HCT116 (cell line): ENCODE measurements at places on chromosomes 1 and 21. TPM values are rescaled to one million over a fixed set of nuclear protein-coding genes. Genes with fewer than 3 reads are reported as not detected.

- no peak overlapping the region for H3K27ac ChIP-seq
- H3K36me3 ChIP-seq = no peaks in the 10 kb centered on the region
- peak overlapping the region; percentile 38; the same call in 1 of the 2 replicates for H3K4me3 ChIP-seq
- peaks cover 11% of the 10 kb centered on the region for H3K4me1 ChIP-seq
Observed at GRCh38 chr1:225911191-225912130, 12.6 kb downstream of the PYCR2 start.

DNA sequence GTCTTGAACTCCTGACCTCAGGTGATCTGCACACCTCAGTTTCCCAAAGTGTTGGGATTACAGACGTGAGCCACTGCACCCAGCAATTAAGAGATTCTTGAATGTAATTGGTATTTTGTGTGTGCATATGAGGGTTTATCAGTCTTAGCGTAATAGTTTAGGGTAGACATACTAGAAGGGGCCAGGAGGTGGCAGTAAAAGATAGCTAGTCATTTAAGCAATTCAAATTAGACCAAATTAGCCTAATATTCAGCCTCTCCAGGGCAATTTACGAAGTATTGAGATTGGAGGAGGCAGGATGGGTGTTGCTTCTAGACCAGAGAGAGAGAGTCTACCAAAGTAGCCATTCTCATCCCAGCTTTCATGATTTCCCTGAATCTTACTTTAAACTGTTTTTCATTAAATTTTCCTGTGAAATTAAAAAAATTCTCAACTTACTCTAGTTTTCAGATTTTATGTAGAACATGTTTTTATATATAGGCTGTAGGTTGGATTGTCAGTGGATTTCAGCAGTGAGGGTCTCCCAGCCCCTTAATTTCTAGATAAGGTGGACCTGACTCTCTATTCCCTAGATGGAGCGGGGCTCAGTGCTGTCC lies 119.7 kb downstream of the HHAT start:
- H3K36me3 ChIP-seq = no peaks in the 10 kb centered on the region
- no peak overlapping the region for H3K4me3 ChIP-seq
- peak; percentile 33 for DNase-seq
- peaks cover 4% of the 10 kb centered on the region; the same call in 1 of the 2 replicates for H3K4me1 ChIP-seq

DNA sequence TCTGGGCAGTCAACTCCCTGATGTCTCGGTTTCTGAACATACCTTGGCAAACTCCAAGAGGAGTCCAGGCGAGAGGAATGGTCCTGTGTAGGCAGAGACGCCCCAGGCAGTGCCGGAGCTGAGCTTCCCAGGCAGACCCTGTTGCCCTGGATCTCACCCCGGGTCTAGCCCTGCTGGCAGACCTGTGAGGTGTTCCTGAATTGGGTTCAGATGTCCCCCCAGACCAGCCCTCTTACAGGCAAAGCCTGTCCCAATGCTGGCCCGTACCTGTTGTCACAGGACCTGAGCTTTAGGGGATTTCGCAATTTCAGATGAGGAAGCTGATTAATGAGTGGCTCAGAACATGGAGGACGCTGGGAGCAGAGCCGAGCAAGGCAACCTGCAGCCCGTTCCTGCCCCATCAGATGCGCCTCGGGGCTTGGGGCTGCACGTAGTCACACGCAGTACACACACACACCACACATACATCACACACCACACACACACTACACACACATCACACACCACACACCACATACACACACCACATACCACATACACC lies 38.5 kb upstream of the PDE9A start:
- H3K36me3 ChIP-seq = no peaks in the 10 kb centered on the region
- H3K4me3 ChIP-seq = no peak overlapping the region
- peaks cover 3% of the 10 kb centered on the region; the same call in 1 of the 2 replicates for H3K27me3 ChIP-seq

Gene CLIC6
- total RNA-seq = 0.05 TPM

DNA sequence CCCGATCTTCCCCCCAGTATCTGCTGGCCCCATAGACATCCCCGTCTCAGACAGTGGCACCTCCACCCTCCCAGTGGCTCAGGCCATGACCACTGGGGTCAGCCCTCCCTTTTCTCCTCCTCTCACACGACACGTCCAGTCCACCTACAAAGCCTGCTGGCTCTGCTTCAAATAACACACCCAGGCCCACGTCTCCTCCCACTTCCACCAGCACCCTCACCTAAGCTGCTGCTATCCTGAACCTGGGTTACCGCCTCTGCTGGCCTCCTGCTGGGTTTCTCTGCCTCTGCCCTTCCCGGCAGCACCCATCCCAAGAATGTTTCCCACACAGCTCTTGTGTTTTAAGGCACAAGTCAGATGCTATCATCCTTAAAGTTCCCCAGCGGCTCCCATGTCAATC lies 26.0 kb downstream of the MX2 start:
- DNase-seq = no peak
- no peak overlapping the region for H3K4me3 ChIP-seq
- H3K36me3 ChIP-seq = no peaks in the 10 kb centered on the region
- H3K27ac ChIP-seq = no peak overlapping the region
- H3K4me1 ChIP-seq = no peaks in the 10 kb centered on the region

Gene HAPLN2
- total RNA-seq = 0.54 TPM

DNA sequence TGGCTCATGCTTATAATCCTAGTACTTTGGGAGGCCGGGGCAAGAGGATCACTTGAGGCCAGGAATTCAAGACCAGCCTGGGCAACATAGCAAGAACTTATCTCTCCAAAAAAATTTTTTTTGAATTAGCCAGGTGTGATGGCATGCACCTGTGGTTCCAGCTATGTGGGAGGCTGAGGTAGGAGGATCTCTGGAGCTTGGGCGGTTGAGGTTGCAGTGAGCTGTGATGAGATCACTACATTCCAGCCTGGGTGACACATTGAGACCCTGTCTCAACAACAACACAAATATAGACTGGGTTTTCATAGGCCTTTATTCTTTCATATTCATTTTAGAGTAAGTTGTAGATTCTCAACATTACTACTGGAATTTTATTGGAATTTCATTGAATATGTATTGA lies 12.8 kb downstream of the MED18 start:
- no peaks in the 10 kb centered on the region for H3K27me3 ChIP-seq
- H3K4me1 ChIP-seq = peaks cover 27% of the 10 kb centered on the region
- no peak for DNase-seq
- no peak overlapping the region for H3K4me3 ChIP-seq
